ENCODE measurements at places on chromosomes 1 and 21.

DNA sequence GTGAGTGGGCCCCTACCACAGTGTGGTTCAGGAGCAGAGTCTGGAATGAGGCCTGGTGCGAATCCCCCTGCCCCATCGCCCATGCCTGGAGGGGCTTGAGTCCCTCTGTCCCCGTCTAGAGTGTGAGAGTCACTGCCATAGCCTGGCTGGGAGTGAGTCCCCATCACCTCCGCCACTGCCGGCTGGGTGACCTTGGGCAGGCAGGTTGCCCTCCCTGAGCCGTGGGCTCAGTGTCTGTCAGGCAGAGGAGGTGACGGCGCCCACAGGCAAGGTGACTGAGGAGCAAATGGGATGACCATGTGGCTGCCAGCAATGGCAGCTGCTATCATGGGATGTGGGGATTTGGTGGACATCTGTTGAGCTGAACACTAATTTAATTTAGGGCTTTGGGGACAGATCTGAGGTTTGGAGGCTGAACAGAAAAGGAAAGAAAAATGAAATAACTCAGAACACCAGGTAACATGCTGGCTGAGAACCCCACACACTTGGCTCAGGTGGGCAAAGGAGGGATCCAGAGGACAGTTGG lies 38.1 kb upstream of the GPR153 start:
- no peak for DNase-seq

GRCh38 chr1:174258148-174258550 lies 98.8 kb downstream of the RABGAP1L start:
- peak; percentile 34 for DNase-seq

DNA sequence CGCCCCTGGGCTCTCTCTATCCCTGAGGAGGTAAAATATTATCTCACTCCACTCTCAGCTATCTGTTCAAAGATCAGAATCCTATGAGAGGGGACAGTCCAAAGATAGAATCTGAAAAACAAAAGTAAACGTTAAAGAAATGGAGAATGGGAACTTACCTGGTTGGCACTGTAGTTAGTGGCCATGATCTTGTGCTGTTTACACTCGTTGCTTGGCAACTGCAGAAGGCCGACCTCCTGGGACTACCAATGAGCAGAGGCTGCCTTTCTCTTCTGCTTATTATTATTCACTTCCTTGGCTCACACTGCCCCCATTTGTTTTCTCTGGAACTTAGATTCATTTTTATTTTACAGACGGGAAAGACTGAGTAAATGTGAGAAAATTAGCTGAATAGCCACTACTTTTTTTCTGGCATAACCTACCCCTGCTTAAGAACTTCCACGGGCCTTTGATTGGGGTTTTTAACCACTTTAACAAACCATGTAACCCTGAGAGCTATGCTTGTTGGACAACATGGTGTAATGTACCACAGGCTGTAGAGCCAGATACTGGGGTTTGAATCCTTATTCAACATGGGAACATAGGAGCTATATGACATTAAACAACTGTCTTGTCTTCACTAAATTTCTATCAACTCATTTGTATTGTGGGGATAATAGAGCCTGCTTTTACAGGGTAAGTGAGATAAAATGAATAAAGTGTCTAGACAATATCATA lies at the start of gene CFAP126:
TSS of gene CFAP126 (minus strand) at position 193 of the 717 bp plus-strand sequence. CDS start at position 185, 8 bp downstream.
- no peak for DNase-seq

DNA sequence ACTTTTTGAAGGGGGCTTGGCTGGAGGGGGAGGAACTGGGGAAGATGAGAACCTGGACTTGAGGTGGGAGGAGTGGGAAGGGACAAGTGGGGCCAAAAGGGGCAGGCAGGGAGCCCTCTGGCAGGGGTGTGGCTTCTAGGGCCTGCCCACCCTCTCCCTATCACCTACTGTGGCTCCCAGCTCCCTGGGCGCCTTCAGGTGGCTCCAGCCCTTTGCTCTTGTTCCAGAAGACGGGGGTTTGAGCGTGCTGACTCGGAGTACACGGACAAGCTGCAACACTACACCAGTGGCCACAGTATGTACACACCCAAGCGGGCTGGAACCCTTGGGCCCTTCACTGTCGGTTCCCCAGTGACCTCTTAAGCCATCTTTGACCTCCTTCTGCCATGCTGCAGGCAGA lies 76.5 kb downstream of the LACTBL1 start:
- no peak for DNase-seq

- no peak for DNase-seq
Observed at GRCh38 chr1:45490121-45490625, 790 bp downstream of the TESK2 start.

GRCh38 chr1:45478121-45478814 lies 12.7 kb downstream of the TESK2 start:
- no peak for DNase-seq

- peak; percentile 5 for DNase-seq
Observed at GRCh38 chr1:5926686-5927435, 65.4 kb downstream of the NPHP4 start.

DNA sequence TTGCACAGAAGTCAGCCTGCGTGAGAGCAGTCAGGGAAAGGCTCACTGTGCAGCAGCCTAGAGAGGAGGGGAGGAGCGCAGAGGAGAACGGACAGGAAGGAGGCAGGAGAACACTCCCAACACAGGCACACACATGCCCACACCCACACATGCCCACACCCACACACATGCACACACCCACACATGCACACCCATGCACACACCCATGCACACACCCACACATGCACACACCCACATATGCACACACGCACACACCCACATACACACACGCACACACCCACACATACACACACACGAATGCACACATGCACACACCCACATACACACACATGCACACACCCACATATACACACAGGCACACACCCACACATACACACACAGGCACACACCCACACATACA lies 7.1 kb downstream of the SUMO3 start:
- no peak for DNase-seq

DNA sequence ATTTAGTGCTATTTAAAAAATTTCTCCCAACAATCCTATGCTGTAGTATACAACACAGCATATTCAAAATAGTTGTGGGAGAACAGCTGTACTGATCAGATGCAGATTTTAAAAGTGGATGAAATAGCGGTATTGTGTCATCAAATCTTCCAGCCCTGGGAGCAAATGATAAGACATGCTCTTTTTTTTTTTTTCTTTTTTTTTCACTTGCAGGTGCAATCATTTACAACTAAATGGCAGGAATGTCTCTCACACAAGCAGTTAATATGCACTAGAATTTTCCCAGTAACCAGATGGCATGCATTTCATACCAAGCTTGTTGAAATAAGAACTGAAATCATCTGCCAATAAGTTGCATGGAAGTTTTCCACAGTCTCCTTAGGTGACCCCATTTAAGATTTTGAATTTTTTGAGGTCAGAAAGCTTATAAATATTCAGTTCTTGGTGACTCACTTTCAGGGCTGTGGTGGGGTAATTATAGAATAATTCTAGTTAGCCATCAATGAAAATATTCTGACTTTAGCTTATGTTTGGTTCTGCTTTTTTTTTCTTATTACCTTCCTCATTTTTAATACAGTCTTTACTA lies 623.9 kb upstream of the NR5A2 start:
- DNase-seq = no peak

DNA sequence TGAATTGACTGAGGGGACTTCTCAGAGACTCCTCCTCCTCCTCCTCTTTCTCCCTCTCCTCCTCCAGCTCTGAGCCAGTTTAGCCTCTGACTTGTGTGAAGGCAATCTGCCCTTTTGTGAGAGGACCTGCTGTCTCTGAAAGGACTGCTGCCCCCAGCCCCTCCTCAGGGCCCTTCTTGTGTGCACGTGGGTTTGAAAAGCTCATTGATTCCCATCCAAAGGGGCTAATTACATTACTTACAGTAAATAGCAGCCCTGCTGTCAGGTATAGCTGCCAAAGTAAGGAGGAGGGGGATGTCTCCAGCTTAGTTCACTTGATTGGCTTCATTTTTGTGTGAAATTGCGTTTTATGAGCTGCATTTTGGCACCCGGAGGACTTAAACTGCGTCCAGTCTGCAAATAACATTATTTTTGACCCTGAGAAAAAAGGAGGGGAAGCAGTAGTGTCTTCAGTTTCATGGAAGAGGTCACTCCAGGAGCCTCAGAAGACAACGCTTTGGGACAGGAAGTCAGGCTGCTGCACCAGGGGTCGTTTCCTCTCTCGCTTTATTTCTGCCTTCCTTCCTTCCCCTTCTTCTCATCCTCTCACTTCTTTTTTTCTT lies 1.8 kb upstream of the LHX9 start:
- peak; percentile 42 for DNase-seq

GRCh38 chr1:70517444-70517843 lies 106.4 kb downstream of the CTH start:
- no peak for DNase-seq

- DNase-seq = no peak
Observed at GRCh38 chr1:34057347-34058130, 107.5 kb downstream of the CSMD2 start.

- DNase-seq = no peak
Observed at GRCh38 chr1:93437976-93438605, 9.8 kb upstream of the FNBP1L start.

- no peak for DNase-seq
Observed at GRCh38 chr21:40457741-40458140, 389.2 kb downstream of the DSCAM start.

- DNase-seq = no peak
Observed at GRCh38 chr1:2908081-2908480, 106.6 kb upstream of the TTC34 start.

DNA sequence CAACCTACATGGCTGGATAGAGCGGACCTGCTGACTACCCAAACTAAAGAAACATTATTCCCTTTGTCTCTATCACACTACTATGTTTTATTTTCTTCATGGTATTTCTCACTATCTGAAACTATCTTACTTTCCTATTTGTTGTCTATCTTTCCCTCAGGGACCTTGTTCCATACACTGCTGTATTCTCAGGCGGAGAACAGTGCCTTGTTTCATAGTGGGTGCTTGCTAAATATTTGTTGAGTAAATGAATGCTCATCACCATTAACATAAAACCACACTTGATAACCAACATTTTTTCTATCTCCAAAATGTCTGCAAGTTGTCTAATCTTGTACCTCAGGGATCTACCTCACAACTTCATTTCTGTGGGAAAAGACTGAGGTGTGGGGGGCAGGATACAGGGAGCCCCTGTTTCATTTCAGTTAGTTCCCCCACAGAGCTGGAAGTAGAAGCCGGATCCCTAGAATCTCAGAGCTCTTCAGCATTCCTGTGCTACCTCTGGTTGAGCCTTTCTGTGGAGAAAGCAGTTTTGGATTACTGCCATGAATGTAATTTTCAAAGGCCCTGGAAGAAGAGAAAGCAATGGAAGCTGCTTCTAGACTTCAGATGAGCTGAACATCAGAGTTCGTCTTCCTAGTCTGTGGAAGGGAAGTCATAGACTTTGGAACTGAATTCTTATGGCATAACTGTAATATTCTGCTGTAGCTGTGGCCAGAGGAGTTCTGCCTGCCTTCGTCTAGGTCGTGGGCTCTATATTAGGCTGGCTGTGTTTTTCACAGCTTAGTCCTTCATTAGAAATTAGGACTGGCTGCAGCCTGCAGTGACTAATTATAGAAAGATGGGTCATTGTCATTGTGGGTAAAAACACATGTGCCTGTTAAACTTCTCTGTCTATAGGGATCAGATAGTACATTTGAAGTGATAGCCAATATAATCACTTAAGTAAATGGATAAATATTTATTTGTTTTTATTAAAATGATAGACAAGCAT lies 293.2 kb upstream of the SGIP1 start:
- no peak for DNase-seq

- no peak for DNase-seq
Observed at GRCh38 chr1:239617731-239618130, 231.4 kb downstream of the CHRM3 start.

- no peak for DNase-seq
Observed at GRCh38 chr1:24089743-24090555, 22.0 kb downstream of the MYOM3 start.

- DNase-seq = no peak
Observed at GRCh38 chr1:208303743-208304712, 59.8 kb upstream of the PLXNA2 start.

DNA sequence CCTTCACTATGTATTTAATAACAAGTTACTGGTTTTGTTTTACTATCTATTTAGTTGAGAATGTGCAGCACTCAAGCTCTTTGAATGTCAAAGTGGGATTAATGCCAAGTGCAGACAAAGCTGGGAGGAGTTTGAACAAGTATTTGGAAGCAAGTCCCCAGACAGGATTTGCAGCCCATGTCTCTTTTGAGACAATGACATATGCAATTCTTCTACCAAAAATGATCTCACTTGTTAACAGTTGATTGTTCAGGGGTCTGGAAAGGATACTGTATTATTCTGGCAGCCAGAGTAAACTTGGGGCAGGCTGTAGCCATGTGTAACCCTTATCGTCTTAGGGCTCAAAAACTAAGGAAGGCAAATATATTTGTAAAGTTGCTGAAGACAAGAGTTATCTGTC lies 15.8 kb downstream of the COLGALT2 start:
- DNase-seq = no peak

DNA sequence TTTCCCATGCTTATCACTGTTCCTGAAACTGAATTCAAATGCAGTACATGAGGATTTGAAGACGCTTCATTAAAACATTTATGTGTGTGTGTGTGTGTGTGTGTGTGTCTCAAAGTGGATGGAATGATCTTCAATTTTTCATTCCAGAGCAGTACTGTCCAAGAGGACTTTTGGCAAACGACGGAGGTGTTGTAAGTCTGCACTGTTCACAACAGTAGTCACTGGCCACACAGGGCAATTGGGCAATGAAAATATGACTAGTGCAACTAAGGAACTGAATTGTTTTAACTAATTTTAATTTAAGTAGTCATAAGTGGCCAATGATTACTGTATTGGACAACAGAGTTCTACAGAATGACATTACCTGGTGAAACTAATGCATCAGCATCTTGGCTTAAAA lies 5.0 kb downstream of the TAF5L start:
- no peak for DNase-seq

- DNase-seq = no peak
Observed at GRCh38 chr1:115168026-115168425, 78.7 kb upstream of the TSPAN2 start.

GRCh38 chr1:214880956-214881355 lies 201.6 kb upstream of the KCNK2 start:
- no peak for DNase-seq

GRCh38 chr1:21952786-21953520 lies 15.8 kb upstream of the HSPG2 start:
- no peak for DNase-seq

DNA sequence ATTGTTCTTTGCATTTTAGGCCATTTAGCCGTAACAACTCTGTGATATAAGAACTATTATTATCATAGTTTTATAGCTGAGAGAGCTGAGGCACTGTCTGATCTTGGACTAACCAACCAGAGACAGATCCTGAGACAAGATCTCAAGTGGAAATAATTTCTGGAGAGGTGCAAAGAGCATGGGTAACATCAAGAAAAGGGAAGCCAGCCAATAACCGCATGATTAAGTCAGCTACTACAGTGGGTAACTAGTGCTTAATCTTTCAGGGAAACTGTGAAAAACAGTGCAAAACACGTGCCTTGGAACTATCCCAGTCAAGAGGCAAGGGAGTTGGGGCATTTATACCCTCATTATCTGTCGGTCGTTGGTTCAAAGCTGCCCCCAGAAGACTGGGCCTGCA lies 105.8 kb downstream of the OMA1 start:
- no peak for DNase-seq
